ENCODE measurements at places on chromosomes 12 and 14. TPM values are rescaled to one million over a fixed set of nuclear protein-coding genes. Genes with fewer than 3 reads are reported as not detected.

DNA sequence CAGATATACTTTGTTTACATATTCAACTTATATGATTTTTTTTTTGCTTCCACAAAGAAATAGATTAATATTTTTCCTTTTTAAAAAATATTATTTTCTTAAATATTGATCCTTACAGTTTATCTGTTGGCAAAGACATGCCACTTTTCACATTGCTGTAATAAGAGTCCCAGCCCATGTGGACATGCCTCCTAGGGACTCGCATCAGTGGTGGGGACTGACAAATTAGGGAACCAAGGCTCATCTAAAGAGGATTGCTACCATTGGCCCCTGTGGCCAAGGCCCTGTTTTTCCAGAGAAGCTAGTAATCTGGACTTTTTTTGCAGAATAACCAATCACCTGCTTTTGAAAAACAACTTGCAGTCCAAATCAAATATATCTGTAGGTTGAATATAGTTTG lies 27.8 kb upstream of the BMAL2 start:
- no peak for DNase-seq

The ZNF384 gene
- total RNA-seq, result 28.8 TPM

DNA sequence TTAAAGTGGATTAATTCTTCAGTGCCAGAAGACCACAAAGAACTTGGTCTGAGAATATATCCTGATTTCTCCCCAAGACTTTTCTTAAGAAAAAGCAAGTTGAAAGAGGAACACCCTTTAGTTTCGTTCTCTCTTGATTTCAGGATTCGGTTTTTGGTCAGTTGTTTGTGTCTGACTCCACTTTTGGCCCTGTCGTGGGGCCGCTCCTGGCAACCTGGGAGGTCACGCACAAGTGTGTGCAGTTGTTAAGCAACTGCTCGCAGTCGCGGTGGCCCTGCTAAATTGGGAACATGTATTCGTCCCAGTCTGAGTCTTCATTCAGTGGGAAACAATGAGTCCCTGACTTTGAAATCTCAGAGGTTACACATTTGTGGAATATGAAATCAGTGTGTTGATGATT lies 68.7 kb downstream of the RGS6 start:
- DNase-seq, result no peak

The PGF gene
- 76.1 TPM for total RNA-seq

GRCh38 chr12:5510251-5510805 lies 78.4 kb downstream of the NTF3 start:
- no peak for DNase-seq

The AREL1 gene
- total RNA-seq, result 45.9 TPM

All from HT1080 (cell line).